ENCODE measurements at places on chromosomes 6 and 20.

DNA sequence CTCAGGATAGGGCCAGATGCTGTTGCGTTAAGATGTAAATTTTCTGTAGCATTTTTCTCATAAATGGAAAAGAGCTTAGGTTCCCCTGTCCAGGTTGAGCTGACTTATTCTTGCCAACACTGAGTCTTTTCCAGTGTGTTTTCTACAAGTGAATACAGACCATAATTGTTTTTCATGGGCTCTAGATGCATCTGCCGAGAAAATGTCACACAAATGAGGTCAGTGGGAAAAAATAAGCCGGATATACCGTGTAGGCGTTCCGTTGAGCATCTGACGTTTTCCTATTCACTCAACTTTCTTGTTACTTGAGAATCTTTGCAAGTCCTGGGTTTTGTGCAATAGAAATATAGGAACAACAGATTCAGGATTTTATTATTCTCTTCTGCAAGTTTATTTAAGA, 582.9 kb upstream of the CDH4 start:
- no peak for DNase-seq

DNA sequence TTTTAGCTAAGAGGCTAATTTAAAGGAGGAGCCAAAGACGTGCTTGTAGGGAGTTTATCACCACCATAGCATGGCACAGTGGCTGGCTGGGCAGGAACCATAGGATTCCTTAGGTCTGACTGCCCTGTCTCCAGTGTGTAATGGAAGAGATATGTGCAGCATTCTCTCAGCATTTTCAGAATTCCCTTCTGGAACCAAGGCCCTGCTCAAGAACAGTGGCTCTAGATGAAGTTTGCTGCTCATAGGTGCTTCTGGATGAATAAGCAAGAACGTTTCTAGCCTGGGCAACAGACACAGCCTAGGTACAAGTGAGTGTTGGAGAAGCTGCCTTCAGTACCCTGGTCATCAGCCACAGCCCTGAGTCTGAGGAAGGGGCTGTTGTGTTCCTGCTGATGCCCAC, 69.1 kb downstream of the LCA5 start:
- DNase-seq: no peak

GRCh38 chr20:4607287-4607713, 114.4 kb upstream of the PRND start:
- DNase-seq: peak; percentile 9

DNA sequence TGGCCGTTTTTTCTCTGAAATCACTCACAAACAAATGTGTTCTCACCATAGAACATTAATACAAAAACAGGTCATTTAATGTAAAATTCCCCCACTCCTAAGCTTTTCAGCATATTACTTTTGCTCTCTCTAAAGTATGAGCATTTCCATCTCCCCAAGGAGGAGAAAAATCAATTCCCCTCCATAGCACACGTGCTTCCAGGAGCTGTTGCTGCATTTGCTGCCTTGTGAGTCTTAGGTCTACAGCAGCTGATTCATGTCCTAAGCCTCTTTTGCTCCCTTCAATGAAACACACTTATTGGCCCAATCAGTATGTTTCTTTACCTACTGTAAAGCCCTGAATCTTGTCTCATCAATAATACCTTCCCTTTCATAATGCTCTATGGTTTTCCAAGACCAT, 6.4 kb upstream of the COL9A1 start:
- DNase-seq: no peak

DNA sequence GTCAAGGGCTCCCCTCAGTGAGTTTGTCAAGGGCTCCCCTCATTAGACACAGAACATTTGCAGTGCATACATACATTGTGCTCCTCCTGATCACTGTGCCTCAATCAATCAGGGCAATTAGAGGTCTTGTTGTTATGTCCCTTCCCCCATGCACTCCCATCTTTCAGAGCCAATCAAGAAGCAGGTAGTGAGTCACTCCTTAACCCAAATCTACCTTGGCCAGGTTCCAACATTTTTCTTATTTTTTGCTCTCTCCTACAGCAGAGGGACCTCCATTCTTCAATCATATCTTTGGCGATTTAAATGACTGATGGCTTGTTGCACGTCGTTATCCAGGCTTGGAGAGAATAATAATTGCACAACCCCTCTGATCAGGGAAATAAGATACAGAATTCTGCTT, 409.9 kb upstream of the SPTLC3 start:
- DNase-seq: no peak

- no peak for DNase-seq
These were observed 66.6 kb upstream of the CCN6 start for GRCh38 chr6:111987295-111987694.
